ENCODE measurements at places on chromosomes 13 and 19.

DNA sequence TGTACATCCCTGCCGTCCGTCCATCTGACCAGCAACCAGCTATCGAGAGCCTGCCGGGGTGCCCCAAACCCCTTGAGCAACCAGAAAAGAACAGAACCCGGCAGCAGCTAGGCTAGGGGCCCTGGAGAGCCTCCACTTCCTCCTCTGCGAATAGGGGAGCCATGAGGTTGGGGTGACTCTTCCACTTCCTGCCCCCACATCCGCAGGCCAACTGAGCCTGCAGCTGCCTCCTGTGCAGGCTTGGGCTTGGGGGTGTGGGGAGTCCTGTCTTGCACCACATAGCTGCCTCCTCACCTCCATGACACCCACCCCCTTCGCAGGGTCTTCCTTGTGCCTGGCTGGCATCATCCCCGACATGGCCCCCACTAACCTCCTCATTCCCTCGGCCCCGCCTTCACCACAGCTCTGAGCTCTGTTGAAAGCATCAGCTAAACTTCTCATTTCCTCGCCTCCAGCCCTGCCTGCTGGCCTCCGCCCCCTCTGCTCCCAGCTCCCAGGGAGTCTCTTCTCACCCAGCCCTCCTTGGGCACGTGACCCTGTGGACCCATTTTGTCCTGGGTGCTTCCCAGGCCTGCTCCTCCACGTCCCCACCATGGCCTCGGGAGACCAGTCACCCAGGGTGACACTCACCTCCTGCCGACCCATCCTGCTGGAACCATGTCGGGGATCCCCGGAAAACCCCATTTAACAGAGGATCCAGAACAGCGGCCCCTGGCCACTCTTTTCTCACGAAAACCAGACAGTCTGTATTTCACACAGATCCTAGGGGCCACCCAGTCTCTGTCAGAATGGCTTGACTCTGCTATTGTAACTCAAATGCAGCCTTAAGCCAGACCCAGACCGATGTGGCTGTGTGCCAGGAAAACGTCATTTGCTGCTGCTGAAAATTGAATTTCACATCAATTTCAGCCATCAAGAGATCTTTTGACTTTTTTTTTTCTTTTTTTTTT is 50.4 kb downstream of the MYO9B start:
- peak; percentile 48 for DNase-seq

GRCh38 chr13:74409551-74409950 is 275.3 kb upstream of the KLF12 start:
- DNase-seq: no peak

GRCh38 chr13:99895444-99896368 is 75.9 kb downstream of the ZIC5 start:
- DNase-seq: no peak

DNA sequence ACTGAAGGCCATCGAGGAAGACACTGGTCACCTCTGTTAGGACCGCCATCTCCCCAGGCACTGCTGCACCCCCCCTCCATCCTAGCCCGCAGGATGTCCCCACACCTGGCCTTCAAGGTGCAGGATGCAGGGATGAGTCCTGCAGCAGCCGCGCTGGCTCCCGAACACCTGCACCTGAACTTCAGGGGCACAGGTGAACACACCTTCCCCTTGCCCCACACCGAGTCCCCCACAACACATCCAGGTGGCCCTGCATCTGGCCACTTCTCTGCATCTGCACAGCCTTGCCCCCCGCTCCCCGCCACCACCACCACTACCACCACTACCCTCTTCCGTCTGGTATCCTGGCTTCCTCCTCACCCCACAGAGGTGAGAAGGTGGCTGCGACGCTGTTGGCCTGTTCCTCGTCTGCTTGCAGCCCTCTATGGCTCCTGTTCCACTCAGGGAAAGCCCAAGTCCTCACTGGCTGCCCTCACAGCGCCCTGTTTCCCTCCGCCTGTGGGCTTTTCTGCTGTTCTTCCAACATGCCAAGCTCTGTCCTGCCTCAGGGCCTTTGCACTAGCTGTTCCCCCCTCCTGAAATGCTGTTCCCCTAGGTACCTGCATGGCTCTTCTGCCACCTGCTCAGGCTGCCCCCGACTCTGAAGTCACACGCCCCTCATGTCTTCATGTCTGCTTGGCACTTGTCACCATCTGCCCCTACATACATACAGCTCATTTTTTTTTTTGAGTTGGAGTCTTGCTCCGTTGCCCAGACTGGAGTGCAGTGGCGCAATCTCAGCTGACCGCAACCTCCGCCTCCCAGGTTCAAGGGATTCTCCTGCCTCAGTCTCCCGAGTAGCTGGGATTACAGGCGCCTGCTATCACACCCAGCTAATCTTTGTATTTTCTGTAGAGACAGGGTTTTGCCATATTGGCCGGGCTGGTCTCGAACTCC is 1.4 kb upstream of the CERS1 start:
- DNase-seq: no peak

DNA sequence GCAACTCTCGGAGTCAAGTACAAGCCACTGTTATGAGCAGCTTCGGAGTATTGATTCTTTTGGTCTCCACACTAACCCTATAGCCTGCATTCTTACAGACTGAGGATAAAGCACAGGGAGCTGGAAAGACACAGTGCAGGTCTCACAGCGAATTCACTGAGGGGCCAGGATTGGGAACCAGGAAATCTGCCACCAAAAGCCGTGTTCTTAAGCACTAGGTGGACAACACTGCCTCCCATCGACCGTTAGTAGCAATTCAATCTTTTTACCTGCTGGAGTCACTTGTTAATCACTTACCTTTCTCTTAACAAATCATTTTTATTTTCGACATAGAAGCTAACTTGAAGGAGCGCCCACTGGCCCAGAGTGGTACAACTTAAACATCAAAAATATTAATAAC is 6.3 kb downstream of the PMIS2 start:
- DNase-seq: peak; percentile 24

DNA sequence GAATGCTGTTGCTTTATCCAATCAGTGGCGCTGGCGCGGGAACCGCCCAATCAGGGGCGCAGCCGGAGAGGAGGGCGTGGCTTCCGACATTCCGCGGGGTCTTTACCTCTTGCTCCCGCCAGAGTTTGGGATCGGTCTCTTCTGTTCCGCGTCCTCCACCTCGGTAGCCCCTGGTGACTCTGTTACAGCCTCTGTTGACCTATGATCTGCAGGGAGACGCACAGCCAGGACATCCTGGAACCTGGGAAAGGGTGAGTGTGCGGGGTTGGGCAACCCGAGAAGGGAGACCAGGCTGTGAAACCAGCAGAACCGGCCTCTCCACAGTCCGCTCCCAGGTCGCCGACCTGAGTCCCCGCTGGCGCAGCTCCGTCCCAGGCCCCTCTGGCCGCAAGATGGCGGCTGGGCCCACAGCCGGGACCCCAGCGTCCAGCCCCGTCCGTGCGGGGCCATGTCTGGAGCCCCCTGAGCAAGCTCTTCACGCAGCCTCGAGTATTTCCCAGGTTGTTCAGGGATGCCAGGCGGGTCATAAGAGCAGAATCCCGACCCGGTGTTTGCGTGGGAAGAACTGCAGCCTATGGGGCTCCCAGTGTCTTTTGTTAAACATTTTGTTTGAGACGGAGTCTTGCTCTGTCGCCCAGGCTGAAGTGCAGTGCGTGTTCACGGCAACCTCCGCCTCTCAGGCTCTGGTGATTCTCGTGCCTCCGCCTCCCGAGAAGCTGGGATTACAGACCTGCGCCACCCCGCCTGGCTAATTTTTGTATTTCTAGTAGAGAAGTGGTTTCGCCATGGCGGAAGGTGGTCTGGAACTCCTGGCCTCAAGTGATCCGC is 4.4 kb upstream of the ZNF681 start:
- peak; percentile 91 for DNase-seq

DNA sequence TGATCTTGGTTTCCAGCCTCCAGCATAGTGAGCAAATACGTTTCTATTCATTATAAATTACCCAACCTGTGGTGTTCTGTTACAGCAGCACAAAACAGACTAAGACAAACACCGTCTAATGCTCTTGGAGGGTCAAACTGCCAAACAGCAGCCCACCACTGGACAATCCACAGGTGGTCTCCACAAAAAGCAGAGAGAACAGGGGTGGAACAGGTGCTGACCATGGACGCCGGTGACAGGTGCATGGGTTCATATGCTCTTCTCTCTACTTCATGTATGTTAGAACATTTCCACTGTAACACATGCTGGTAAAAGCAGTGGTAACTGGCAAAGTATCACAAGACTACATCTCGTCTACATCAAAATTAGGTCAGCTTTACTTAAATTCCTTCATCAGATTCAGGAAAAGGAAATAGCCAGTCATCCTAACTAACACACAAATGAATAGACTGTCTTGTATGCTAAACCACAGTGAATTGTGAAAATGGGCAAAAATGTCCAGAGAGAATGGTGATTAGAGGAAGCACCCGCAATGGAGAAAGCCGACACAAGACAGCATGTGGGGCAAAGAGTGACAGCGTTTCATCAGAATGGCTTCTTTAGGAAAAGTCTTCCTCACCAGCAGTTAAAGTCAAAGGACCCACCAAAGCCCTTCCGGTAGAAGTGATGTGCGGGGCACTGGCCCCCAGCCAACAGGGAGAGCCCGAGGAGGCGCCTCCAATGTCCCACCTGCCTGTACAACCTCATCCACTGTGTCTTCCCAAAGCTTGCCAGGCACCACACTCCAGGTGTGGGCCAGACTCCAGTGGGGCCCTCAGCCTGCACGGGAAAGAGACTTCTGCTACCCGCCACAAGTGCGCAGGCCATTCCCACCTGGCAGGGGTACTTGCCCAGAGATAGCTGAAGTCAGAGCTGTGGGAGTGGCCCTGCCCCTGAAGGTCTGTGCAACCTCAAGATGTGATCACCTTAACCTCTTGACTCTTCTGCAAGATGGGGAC is 6.5 kb downstream of the CARS2 start:
- DNase-seq: no peak

GRCh38 chr19:32324631-32325285 is 20.7 kb upstream of the ZNF507 start:
- DNase-seq: no peak

DNA sequence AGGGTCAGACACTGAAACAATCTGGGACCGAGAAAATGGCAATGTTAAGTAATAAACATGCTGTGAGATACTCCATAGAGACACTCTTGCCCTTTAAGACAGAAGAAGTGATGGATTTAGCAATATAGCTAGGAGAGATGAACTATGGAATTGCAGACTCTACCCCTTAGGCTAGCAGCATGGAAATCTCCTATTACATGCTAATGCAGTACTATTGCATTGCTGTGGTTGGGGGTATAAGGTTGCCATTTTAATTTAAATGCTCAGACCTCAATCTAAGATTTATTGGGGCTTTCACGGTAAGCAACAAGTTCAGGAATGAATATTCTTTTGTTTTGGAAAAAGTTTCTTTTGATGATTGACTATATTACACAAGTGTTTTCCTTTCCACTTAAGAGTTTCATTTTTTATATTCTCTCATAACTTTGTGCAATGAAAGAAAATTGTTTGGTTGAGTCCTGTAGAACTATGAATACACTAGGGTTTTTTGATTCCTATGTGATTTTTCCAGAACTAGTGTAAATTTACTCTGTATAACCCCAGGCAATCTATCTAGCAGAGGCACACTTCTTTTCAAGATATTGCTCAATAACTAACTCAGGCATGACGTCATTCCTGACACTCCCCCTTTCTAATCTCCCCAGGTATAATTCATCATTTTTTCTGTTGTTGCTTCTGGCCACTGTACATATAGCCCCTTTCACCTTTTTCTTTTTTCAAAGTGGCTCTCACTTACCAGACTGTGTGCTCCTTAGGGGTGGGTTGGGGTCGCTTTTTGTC is 394.7 kb upstream of the KLF12 start:
- DNase-seq: no peak

DNA sequence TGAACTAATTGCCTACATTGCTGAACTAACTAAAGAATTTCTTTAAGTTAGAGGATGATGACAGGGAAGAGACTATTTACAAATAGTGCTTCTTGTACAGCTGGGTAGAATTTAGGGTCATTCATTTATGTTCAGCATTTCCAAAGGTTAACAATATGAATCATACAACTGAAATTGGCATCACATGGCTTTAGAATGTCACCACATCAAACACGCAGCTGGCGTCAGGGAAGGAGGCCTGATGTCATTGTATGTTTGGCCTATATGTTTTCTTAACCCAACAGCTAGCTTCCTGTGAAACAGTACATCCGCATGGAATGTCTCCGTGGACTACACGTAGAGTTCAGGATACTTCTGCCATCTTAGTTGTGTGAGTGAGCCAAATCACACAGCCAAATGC is 99.0 kb upstream of the TNFSF11 start:
- no peak for DNase-seq

- DNase-seq: no peak
Observed at GRCh38 chr13:60627071-60627686, 230.2 kb downstream of the TDRD3 start.

DNA sequence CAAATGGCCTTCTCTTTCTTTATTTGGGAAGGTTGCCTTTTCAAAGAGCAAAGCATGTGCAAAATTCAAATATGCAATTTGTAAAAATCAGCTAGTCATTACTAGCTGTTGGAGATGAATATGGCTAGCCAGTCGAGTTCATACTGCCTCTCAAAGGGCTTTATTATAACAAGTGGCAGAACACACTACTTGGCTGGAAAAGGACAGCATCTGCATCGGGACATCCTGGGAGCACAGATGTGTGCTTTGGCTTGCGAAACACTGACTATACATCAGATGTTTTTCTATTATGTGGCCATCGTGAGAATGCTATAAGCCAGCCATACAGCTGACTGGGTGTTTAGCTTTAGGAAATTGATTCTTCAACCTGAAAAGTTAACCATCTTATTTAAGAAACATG is 424.2 kb downstream of the KCTD12 start:
- no peak for DNase-seq

- no peak for DNase-seq
Observed at GRCh38 chr19:50478901-50479715, 2.5 kb upstream of the GARIN5A start.

- DNase-seq: no peak
Observed at GRCh38 chr13:97757807-97758206, 195.7 kb upstream of the IPO5 start.

DNA sequence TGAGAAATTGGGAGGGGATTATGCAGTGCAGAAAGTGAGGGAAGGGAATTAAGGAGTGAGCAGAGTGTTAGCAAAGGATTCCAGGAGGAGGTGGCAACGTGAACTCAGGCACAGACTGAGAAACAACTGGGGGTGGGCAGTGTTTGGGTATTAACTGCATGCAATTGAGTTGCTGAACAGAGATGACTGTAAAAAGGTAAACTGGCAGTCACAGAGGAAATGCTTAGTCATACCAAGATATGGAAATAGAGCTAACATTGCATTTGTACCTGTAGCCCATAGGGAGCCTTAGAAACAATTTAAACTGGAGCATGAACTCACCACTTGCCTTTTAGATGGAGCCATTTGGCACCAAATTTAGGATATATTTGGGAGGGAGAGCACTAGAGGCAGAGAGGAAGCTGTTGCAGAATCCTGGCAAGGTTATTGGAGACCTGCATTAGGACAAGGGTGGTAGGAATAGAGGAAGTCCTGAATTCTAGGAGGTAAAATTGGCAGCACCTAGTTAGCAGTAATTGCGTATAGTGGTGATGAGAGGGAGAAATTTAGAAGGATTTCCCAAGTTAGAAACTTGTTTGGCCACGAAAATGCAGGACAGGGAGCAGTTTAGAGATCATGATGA is 100.6 kb upstream of the FRY start:
- DNase-seq: no peak

DNA sequence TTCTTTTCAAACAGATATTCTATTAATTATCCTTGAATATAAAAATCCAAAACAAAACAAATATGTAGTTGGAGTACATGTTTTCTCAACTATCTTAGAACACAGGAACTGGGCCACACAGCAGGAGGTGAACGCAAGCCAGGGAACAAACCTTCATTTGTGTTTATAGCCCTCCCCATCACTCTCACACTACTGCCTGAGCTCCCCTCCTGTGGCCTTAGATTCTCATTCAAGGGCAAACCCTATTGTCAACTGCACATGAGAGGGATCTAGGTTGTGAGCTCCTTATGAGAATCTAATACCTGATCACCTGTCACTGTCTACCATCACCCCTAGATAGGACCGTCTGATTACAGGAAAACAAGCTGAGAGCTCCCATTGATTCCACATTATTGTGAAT is 427.1 kb upstream of the PRR20A start:
- DNase-seq: no peak

Data from mucosa of gallbladder (tissue), 1 donor.